ENCODE measurements at places on chromosomes 7 and 10.

DNA sequence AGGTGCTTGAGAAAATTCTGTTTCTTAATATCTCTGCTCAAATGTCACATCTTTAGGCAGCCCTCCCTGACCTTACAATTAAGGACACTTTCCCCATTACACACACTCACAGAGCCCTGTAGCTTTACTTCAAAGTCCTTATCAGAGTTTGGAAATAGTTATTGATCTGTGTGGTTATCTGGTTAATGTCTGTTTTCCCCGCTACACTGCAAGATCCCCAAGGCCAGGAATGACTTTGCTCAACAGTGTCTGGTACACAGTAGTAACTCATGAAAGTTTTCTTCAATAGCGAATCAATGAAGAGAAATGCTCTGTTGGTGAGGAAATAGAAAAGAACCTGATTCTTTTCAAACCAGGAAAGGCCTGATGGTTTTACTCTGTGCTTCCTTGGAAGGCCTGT, 554.4 kb downstream of the REEP3 start:
- DNase-seq, result no peak

DNA sequence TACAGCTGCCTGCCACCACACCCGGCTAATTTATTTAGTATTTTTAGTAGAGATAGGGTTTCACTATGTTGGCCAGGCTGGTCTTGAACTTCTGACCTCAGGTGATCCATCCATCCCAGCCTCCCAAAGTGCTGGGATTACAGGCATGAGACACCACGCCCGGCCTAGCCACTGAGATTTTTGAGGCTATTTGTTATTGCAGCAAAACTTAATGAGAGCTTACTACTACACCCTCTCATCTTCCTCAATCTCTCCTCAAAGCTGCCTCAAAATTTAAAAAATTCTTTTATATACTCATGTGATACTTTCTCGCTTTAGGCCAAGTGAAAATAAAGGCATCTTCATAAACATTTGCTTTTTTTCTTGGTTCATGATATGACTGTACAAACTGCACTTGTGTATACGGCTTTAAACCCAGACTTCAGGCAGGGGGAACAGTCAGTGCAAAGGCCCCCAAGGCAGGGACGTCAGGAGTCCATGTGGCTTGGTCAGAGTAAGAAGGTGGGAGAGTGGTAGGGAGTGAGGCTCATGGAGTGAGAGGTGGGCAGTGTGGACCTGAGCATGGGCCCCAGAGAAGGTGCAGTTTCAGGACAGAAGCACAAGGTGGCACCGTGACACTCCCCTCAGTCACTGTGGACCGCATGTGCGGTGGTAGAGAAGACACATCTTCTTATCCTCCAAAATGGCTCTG, 55.5 kb downstream of the SYPL1 start:
- DNase-seq, result peak; percentile 86

DNA sequence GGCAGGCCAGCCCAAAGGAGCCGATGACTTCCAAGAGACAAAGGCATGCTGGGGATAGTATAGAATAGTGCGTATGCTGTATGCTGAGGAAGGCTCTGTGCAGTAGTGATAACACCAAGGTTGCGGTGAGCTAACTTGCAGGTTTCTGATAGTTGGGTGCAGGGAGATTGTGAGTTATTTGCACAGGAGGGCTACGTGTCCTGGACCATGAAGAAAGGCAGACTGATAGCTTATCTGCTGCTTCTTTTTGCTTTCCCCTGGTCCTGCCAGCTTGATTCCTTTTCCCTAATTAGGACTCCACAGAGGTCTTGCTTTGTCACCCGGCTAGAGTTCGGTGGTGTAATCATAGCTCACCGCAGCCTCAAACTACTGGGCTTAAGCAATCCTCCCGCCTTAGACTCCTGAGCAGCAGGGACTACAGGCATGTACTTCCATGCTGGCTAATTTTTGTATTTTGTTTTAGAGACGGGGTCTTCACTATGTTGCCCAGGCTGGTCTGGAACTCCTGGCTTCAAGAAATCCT, 43.9 kb upstream of the ARHGAP12 start:
- DNase-seq, result no peak

DNA sequence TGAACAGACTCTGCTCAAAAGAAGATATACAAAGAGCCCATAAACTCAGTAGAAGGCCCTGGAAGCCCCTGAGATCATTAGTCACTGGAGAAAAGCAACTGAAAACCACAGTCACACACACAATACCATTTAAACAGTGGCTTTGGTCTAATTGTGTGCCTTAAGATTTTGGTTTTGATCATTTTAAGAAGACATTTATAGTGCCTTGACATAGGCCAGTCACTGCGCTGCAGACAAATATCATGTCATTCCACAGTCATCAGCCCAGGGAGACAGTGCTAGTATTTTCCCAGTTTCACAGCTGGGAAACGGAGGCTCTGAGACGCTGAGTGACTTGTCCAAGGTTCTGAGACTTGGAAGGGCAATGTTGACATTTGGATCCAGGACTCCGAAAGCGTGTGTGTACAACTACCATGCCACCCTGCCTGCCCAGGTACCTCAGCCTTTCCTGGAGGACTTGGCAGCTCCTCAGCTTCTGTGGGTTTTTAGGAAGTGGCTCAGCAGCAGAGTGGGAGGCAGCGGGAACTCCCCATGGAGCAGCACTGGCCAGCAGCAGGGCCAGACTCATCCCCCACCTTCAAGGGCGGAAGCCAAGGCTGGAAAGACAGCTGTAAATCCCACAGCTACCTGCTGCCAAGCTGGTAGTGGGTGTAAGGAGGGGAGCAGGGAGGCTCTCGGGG, 173.9 kb downstream of the WDR11 start:
- no peak for DNase-seq

Data from myocyte (in vitro differentiated cells).